ENCODE measurements at places on chromosomes 2 and 18. TPM values are rescaled to one million over a fixed set of nuclear protein-coding genes. Genes with fewer than 3 reads are reported as not detected.

DNA sequence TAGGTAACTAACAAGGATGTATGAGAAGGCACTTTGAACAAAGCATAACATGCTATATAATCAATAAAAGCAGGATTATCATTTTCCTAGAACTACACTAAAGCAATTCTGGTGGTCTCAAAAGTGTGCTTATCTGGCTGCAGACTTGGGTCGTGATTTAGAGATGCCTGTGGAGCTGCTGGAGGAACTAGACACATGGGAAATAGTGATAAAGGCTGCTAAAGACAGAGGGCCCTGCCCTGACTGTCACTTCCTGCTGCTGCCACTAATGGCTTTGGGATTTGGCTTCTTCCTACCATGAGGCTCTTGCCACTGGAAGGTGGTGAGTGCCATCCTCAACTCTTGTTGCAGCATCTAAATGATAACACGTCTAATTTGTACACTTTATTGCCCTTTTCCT, 22.5 kb downstream of the TMEM178A start:
- H3K36me3 ChIP-seq, result no peaks in the 10 kb centered on the region
- no peak overlapping the region for H3K27ac ChIP-seq

Gene ESPNL
- 0.05 TPM for total RNA-seq

Gene FSIP2
- total RNA-seq, result 0.17 TPM

DNA sequence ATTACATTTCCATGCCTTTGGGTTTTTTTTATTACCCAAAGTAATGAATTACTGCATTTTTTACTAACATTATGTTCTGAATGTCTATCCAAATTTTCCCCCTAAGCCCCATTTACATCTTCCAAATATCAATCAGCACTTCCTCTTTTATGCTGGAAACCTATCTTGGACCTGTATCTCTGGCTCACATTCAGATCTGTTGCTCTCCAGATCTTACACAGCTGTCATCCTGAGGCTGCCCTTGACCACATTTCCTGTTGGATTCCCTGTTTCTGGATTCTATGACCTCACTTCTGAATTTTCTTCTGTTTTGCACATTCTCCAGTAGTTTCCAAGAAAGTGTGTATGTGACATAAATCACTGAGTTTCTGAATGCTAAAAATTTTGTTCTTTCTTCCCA, 146.7 kb downstream of the PDE1A start:
- no peak for DNase-seq
- no peak overlapping the region for H3K4me3 ChIP-seq
- no peaks in the 10 kb centered on the region for H3K27me3 ChIP-seq
- H3K4me1 ChIP-seq, result no peaks in the 10 kb centered on the region

DNA sequence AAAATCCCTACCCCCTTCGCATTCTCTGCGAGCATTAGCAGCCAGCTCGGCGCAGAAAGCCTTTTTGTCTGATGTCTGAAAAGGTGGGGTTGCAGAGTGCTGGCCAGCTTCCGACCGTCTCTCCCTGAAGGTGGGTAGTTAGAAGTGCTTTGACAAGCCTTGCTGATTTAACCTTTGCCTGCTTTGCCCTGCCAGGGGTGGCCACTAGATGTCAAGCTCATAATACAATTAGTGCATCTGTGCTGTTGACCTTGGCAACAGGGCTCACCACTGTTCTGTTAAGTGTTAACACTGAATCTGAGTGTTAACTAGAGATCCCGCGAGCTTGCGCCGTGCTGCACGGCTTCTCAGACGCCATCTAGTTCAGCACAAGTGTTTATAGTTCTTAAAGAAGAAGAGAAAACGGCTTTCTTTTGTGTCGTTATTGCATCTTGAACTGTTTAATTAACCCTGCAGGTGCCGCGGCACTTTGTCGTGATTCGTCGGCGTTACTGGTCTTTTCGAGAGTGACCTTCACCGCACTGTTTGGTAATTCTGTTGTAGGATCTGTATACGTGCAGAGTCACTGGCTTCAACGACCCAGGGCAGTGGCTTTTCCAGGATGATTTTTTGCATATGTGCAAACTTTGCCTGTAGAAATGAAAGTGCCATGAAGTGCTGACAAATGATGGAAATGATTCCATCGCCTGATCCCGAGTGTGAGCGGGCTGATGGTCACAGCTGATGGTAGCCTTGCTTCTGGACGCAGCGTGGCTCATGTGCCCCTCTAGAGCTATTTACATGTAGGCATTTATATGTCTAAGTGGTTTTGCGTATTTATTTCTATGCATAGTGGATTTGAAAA, 5.5 kb downstream of the SALL3 start:
- peaks cover 5% of the 10 kb centered on the region for H3K36me3 ChIP-seq
- peaks cover 73% of the 10 kb centered on the region for H3K27me3 ChIP-seq
- no peak overlapping the region for H3K4me3 ChIP-seq

- H3K4me3 ChIP-seq, result peak overlapping the region; percentile 82
- peaks cover 12% of the 10 kb centered on the region for H3K36me3 ChIP-seq
- peak overlapping the region; percentile 99 for H3K27ac ChIP-seq
- peak; percentile 42 for DNase-seq
- peaks cover 40% of the 10 kb centered on the region for H3K4me1 ChIP-seq
Observed at GRCh38 chr2:68251855-68252399, 405 bp downstream of the PPP3R1 start.

Gene RGPD3
- total RNA-seq, result 0.06 TPM

Gene EMX1
- total RNA-seq, result not detected

DNA sequence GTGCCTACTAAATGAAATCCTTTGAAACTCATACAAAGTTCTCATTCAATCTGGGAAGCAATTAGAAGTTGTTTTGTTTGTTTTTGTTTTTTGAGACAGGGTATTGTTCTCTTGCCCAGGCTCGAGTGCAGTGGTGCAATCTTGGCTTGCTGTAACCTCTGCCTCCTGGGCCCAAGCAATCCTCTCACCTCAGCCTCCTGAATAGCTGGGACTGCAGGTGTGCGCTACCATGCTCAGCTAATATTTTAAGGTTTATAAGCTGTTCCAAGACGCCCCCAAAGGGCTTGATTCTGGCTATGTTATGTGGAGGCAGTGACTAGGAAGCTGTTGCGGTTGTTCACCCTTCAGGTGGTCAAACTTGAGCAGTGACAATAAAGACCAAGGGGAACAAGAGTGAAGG, 48.5 kb downstream of the NAB1 start:
- DNase-seq, result no peak
- peaks cover 10% of the 10 kb centered on the region for H3K4me1 ChIP-seq
- H3K36me3 ChIP-seq, result peaks cover 15% of the 10 kb centered on the region
- H3K4me3 ChIP-seq, result no peak overlapping the region

DNA sequence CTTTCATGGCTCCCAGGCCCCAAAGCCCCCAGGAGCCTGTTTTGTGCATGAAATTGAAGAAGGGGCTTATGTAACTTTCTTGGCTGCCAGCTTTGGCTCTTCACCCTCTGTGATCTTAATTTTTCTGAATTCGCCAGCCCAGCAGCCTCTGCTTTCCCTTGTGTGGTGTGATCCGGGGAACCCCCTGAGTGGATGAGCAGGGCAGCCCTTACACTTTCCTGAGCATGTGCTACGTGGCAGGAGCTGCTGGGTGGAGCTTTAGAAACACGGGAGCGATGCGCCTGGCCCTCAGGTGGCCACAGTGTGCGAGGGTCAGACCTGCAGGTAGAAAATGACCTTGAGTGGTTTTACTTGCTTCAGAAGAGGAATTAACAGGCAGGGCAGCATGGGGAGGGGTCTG, 76.4 kb upstream of the MCFD2 start:
- H3K4me3 ChIP-seq, result no peak overlapping the region
- peaks cover 37% of the 10 kb centered on the region for H3K36me3 ChIP-seq
- no peaks in the 10 kb centered on the region for H3K27me3 ChIP-seq
- DNase-seq, result no peak
- H3K4me1 ChIP-seq, result peaks cover 5% of the 10 kb centered on the region

DNA sequence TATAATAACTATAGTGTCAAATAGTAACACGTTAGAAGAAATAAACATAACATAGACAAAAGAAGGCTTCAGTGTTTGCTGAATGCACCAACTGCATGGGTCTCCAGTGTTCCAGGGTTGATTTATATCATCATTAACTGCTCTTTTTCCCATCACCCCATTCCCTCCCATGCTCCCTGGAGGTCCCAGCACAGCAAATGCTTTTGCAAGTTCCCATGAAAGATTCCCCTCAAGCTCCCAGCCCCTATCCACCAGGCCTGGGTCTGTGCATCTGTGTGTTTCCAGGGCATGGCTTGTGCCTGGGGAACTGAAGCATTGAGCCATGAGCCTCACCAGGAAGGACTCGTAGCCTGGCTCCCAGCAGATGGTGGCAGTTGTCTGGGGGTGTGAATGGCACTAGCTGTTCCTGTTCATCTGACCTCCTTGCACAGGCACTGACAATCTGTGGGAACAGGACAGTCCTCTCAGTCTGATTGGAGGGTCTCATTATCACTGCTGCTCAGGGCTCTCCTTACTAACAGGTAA, 164.6 kb upstream of the RMP24 start:
- H3K27me3 ChIP-seq, result peaks cover 9% of the 10 kb centered on the region
- H3K4me3 ChIP-seq, result no peak overlapping the region
- no peaks in the 10 kb centered on the region for H3K36me3 ChIP-seq

Gene KIF5C
- total RNA-seq, result 6.1 TPM

Gene RUFY4
- total RNA-seq, result 2.7 TPM

GRCh38 chr2:74553892-74554819, at the start of the genes DOK1 and LOXL3:
TSS of gene DOK1 (plus strand) at chr2:74554720. CDS start at chr2:74554755, 35 bp downstream.
TSS of gene LOXL3 (minus strand) at chr2:74553942. CDS start at chr2:74552634, 1,308 bp downstream.
- H3K27me3 ChIP-seq, result peaks cover 26% of the 10 kb centered on the region
- peak within 1 kb of the TSS; percentile 94 for H3K27ac ChIP-seq
- peaks cover 27% of the 10 kb centered on the region for H3K4me1 ChIP-seq
- DNase-seq, result peak; percentile 86
- H3K36me3 ChIP-seq, result peaks cover 13% of the 10 kb centered on the region

Gene DNAJC5G
- total RNA-seq, result not detected

Gene SPATA3
- not detected for total RNA-seq

Gene STEAP3
- total RNA-seq, result 0.06 TPM

DNA sequence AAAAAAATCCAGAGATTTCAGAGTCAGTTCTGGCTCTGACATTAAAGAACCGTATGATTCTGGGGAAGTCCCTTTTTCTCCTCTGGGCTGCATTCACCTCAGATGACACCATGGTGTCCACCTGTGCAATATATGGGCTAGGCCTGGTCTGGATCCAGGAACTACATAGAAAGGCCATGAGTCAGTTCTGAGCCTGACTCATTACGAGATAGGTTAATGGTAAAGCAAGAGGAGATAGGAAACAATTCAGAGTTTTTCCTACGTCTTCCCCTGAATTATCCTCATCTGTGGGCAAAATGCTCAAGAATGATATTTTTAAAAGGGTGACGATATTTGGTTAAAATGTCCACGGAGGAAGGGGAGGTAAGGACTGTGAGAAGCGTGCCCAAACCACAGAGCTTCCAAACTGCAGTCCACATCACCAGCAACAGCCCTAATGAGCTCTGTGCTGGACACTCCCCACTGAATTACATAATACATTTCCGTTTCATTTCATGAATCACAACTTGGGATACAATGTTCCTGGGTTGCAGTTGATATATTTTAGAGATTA, 180.1 kb upstream of the OSR1 start:
- H3K36me3 ChIP-seq, result no peaks in the 10 kb centered on the region
- H3K4me1 ChIP-seq, result no peaks in the 10 kb centered on the region
- no peak overlapping the region for H3K27ac ChIP-seq
- no peak for DNase-seq
- no peaks in the 10 kb centered on the region for H3K27me3 ChIP-seq

GRCh38 chr18:8814206-8814605, 108.8 kb downstream of the MTCL1 start:
- peaks cover 12% of the 10 kb centered on the region for H3K27me3 ChIP-seq
- H3K4me3 ChIP-seq, result no peak overlapping the region
- H3K27ac ChIP-seq, result no peak overlapping the region

DNA sequence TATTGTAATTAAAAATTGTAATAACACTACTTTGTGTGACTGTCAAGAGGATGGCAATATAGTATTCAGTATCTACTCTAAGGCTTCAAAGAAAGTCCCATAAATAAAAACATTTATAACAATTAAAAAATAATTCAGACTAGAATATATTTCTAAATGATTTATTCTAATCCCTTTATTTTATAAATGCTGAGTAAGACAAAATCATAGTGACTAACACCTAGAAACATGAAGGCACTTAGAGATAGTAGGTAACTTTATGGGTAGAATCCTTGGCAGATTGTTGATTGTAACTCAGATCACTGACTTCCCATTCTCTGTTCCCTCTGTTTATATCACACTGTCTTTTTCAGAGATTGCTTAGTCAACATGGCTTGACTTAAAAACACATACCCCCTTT, 78.6 kb upstream of the EPB41L5 start:
- no peak overlapping the region for H3K27ac ChIP-seq
- no peak for DNase-seq
- no peak overlapping the region for H3K4me3 ChIP-seq
- H3K4me1 ChIP-seq, result peaks cover 36% of the 10 kb centered on the region

DNA sequence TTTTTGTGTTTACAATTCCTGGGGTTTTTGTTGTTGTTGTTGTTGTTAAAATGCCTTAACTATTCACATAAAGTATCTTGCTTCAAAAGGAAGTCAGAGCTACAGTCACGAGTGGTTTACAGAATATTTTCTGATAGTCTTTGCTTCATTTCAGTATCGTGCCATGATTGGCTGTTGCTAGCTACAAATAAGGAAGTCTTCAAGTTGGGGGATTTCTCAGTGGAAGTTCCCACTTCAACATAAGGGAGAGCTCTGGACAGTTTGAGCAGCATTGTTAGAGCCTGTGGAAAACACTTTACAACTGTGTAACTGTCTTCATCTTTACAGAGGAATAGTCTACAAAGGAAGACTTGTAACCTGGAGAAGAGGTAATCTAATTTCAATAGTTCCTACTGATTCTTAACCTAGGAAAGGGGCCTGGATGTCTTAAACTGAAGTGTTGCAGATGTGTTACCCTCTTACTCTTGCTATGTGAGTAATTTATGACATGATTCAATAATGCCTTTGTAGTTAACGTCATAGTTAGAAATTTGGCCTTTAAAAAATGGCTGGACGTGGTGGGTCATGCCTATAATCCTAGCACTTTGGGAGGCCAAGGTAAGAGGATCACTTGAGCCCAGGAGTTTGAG, 23.4 kb upstream of the TANK start:
- H3K4me1 ChIP-seq, result peaks cover 60% of the 10 kb centered on the region
- peak; percentile 46 for DNase-seq
- no peaks in the 10 kb centered on the region for H3K27me3 ChIP-seq

GRCh38 chr2:202883987-202884675, 12.6 kb upstream of the ICA1L start:
- DNase-seq, result no peak
- no peak overlapping the region for H3K4me3 ChIP-seq
- peaks cover 30% of the 10 kb centered on the region for H3K36me3 ChIP-seq
- H3K4me1 ChIP-seq, result no peaks in the 10 kb centered on the region
- H3K27me3 ChIP-seq, result no peaks in the 10 kb centered on the region
- no peak overlapping the region for H3K27ac ChIP-seq

Gene ASPRV1
- 0.69 TPM for total RNA-seq

GRCh38 chr18:58348517-58348916, 280.4 kb downstream of the ALPK2 start:
- no peaks in the 10 kb centered on the region for H3K36me3 ChIP-seq
- no peak overlapping the region for H3K27ac ChIP-seq
- DNase-seq, result no peak

Gene MYOM1
- total RNA-seq, result 2.1 TPM

DNA sequence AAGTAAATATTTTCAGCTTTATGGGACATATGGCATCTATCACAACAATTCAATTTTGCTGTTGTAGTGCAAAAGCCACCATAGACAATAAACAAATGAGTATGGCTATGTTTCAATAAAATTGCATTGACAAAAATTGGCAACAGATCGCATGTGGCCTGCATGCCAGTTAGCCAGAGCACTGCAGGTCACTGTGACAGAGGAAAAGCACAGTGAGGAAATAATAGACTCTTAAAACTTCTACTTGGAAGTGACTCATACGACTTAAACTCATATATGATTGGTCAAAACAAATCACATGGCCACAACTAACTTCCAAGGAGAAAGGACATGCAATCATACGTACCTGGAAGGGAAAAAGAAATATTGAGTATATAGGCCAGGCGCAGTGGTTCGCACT, 44.4 kb downstream of the EXOC6B start:
- peaks cover 4% of the 10 kb centered on the region for H3K36me3 ChIP-seq
- H3K27ac ChIP-seq, result no peak overlapping the region
- H3K4me3 ChIP-seq, result no peak overlapping the region

Data from activated CD4-positive, alpha-beta T cell treated with anti-CD3 and anti-CD28 coated beads, Interleukin-2, amount 10 ng/mL, durations not matched to agents 7 days and 5 days (primary cell).